ENCODE measurements at places on chromosomes 4 and X.

DNA sequence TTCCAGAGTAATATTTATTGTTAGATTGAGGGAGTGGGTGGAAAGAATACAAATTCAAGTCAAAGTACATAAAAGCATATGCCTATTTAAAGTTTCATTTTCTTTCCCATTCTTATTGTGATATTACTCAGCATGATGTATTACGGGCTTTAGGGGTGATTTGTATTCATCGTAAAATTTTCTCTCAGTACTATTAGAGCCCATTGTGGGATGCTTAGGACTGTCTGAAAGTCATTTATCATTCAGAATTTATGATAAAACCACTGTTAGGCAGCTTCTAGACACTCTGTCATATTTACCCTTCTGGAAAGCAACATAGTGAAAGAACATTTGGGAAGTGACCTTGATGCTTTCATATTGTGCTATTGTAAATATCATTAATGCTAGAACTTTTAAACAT, 45.9 kb downstream of the AGA start:
- DNase-seq: no peak

DNA sequence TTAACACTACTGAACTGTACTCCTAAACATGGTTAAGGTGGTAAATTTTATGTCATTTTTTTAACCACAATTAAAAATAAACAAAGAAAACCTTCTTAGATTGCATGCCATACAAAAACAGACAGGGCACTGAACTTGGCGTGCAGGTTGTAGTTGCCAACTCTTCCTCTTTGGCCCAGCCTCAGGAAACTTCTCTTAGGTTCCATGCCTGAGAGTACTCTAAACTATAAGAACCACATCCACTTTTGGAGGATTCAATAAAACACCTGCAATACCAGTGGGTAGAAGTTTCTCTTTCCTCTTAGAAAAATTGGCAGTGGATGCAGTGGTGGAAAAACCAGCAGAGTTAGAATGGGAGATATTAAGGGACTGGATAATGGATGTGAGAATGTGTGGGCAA, 103.4 kb downstream of the LUZP4 start:
- no peak for DNase-seq

DNA sequence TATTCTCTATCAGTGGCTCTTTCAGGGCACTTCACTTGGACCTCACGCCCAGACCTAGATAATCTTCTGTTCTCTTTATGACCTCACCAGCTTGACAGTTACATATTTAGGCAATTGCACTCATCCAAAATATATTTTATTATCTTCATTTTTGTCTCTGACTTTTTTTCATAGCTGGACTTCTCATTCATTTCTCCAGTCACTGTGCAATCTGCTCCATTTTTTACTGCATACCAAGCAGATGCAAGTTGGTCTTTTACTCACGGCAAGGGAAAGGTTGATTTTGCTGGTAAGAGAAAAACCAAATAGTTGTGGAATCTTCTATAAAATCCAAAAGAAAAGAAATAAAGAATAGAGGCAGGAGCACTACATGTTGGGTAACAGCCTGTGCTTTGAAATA, 31.7 kb downstream of the MAD2L1 start:
- no peak for DNase-seq

DNA sequence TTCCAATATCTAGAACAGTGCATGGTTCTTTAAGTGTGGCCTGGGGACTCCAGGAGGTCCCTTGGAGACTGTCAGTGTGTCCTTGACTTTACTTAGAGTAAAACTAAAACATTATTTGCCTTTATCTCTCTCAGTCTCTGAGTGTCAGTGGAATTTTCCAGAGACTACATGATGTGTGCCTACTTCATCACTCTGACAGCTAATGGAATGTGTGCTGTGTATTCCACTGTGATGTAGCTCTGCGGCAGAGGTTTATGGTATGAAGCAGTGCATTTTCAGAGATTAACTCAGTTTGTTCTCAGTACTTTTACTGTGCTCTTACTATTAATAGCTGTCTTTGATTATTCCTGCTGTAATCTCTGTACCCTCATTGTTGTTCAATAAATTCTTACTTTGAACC, 85.6 kb downstream of the MANBA start:
- DNase-seq: peak; percentile 4

- DNase-seq: no peak
These were observed 16.7 kb downstream of the ATP5ME start for GRCh38 chr4:657338-657833.

DNA sequence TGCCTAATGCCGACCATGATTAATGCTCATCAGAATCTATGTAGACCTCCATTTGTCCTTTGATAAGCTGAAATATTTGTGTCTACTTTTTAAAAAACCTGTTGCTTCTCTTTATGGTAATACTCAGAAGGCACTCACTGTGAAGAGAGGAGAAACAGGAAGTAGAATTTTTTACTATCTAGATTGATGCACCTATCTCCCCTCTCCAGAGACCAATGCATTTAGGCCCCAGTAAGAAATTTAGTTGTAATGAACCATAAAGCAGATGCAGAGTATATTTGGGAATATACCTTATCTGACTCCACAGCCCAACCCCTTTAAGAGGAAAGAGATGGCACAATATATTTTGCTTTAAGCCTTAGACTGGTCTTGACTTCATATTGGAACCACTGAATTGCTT, 11.1 kb downstream of the TBL1X start:
- no peak for DNase-seq

DNA sequence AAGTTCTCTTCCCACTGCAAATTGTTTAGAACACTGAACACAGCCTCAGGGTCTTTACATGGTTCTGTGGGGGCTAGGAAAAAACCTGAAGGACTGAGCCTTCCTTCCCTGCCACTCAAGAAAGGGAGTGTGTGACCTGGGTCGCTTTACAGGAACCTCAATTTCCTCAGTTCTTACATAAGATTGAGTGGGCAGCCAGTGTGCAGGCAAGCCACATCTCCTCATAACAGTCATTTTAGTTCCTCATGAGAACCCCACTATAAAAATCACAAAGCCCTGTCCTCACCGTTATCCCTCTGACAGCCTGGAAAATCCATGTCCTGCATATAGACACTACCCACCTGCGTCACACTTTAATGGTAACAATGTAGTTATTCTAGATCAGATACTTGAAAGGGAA, 2.1 kb upstream of the ETDC start:
- no peak for DNase-seq

GRCh38 chrX:17046478-17047097, 100.1 kb downstream of the REPS2 start:
- no peak for DNase-seq

GRCh38 chrX:97636473-97637140, 752.9 kb downstream of the RPA4 start:
- DNase-seq: no peak

- DNase-seq: no peak
These were observed 247.5 kb downstream of the BCOR start for GRCh38 chrX:39850209-39850608.

DNA sequence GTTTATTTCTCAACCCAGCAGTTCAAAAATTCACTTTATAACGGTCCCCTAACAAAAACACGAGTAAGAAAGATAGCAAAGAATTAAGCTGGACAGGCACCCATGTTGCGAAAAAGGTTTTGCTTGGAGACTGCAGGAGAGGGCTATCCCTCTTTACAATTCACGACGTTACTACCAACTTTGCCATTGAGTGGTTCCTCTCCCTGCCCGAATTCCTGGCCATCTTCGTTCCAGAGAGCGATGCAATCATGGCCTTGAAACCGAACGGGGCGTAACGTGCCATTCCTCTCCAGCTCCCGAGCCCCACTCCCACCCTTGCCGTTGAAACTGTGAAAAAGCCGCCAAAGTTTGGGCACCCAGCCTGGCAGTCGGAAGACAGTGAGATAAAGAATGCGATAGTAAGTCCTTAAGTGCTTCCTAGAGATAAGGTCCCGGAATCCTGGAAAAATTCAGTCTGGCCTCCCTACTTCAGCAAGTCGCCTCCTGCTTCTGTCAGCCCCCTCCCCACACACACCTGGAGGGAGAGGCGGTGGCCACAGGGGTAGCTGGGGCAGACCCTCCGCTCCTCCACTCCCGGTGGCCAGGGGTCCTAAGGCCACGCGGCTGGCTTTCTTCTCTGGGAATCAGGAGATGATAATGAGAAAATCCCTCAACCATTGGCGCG, 65.2 kb downstream of the FBXO8 start:
- peak; percentile 28 for DNase-seq

Data from spinal cord (tissue), 10 donors.